ENCODE measurements at places on chromosomes 1 and 21.

DNA sequence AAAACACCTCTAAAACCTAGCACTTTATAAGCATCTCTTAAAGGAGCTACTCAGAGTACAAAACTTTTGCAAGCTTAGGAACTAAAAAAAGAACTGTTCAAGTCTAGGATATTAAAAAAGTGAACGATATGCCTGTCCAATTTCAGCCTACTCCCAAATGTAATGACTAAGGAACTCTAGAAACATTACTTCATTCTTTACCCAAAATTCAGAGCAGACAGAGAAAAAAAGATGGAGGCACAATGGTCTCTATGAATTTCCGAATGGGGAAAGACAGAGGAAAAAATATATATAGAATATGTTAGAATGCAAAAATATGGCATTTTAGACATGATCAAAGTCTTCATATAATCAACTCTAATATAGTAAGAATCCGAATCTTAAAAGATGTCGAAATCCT is 61.2 kb downstream of the TP53BP2 start:
- no peak for DNase-seq

GRCh38 chr1:115192200-115192767 is 103.0 kb upstream of the TSPAN2 start:
- no peak for DNase-seq

DNA sequence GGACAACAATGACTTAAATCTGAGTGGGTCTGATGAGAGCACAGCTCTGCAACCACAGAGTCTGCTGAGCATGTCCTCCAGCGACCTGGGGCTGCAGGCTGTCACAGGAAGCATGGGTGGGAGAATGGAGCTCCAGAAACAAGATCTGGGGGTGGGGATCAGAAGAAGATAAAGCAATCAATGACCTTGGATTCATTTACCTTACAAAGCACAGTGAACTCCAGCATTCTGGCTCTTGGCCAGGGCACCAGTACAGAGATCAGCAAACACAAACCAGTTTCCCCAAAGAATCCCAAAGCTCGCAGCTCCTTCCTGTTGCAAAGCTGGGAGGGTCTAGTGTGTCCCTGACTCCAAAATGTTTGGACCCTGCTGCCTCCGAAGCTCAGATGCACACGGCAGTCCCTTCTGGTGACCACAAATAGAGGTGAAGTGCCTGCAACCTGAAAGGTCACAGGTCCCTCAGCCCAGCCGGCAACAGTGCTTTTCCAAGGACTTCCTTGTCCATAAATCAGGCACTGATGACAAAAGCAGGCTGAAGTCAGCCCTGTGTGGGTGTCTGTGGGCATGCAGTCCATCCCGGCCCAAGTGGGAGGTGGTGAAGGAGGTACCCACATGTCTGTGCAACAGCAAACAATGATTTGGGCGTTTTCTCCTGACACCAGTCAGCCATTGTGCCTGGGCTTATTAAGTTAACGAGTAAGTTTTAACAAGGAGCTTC is 76.1 kb downstream of the SH3BGR start:
- no peak for DNase-seq

DNA sequence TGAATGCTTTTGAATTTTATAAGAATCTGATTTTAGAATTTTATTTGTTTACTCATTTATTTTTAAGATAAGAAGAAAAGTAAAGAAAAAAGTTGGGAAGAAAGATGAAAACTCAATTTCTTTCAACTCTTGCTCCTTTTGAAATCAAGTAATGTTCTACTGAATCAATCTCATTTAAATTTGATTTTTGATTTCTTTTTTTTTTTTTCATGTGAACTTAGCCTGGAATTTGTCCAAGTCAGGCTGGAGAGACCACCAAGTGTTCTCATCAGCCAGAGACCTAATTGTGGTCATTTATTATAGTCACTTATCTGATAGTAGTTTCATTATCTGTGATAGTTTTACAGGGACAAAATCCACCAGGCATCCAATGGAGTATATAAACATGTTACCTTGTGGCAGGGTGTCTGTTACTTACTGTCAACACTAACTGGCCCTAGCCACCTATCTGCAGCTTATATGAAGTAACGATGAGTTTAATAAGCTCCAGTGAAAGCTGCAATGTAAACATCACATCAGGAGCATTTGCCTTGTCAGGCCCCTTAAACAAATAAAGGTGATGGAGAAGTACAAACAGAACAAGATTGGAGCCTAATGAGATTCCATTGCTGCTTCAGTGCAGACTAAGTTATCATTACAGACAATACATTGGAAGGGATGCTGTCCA is 39.2 kb downstream of the HLX start:
- no peak for DNase-seq

- DNase-seq = no peak
These were observed 27.1 kb upstream of the CD34 start for GRCh38 chr1:207938016-207938415.

DNA sequence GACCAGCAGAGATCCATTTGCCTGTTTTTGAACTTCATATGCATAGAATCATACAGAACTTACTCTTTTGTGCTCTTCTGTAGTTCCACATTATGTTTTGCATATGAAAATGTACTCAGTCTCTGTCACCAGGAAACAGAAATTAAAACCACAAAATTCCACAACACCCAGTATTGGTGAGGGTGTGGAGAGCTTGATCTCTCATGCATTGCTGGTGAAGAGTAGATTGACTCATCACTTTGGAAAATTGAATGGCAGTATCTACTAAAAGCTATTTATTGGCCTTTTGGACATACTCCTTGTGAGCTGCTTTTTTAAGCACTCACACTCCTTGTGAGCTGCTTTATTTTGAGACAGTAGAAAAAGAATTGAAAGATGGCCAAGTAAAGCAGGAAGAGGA is 43.3 kb downstream of the VTCN1 start:
- no peak for DNase-seq

DNA sequence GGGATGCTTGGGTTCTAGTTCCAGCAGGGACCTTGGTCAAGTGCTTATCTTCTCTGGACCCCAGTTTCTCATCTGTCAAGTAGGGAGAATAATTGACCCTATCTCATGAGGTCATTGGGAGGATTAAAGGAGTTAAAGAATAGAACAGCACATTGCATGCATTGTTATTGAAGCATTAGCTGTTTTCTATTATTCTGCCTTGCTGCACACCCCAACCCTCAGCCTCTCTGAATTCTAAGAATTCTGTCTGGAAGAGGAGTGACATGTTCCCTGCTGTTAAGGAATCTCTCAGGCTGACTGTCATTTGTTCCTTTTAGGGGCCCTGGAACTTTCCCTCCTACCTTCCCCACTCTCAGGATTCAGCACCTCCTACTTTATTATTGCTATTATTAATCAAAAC is 73.9 kb downstream of the NENF start:
- no peak for DNase-seq

DNA sequence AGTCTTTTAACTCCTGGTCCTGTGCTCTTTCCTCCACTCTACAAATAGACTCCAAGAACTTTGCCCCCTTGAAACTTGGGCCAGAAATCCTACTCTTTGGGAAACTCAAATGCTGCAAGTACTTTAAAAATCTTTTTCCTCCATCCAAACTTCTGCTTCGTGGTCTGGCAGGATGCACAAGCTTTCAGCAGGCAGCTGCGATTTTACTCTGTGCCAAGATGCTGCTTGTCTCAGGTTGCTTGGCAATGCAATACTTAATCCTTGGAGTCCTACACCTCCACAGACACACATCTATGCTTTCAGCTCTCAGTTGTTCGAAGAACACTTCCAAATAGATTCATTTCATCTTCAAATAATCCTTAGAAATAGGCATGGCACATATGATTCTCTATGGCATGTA is 435.3 kb upstream of the USP24 start:
- no peak for DNase-seq

DNA sequence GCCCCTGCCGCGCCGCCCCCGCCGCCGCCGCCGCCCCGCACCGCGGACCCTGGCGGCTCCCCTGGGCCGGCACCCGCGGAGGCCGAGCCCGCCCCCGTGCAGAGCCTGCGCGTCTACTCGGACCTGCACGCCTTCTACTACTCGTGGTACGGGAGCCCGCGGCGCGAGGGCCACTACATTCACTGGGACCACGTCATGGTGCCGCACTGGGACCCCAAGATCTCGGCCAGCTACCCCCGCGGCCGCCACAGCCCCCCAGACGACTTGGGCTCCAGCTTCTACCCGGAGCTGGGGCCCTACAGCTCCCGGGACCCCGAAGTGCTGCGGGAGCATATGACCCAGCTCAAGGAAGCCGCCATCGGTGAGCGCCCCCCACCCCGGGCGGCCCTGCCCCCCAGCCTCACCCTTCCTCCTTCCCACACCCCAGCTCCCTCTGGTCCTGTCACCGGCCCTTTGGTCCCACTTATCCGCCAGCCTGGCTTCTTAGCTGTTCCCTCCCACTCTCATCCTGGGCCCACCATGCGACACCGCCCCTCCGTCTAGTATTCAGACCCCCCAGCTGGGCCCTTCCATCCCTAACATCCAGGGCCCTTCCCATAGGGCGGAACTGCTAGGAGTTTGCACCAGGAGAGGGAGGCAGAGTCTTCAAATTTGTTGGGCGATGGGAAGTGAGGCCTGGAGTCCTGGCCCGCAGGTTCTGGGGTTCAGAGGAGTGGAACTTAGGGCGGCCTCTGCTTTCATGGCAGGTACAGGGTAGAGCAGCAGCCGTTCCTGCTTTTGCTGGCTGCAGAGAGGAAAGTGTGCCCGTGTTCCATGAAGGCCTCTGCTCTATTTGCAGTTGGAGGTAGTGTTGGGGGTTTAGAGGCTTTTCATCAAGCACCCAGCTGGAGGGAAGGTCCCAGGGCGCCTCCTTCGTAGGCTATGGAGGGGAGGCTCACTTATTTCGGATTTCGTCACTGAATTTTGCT is 1.0 kb downstream of the MANEAL start:
- DNase-seq = no peak

DNA sequence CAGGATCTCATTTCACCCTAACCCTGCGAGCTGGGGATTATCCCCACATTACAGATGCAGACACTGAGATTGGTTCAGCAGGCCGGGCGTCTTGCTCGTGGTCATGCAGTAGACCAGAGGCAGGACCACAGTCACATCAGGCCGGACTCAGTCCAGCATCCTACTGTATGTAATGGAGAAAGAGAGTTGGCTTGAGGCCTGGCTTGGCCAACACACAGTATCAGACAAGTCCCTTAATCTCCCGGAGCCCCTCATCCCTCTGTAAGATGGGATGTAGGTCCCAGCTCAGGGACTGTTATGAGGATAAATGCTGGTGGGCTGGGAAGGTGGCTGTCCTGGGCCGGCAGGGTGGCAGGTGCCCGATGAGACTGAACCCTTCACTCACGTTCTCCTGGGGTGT is 66.1 kb upstream of the ACTL8 start:
- no peak for DNase-seq

DNA sequence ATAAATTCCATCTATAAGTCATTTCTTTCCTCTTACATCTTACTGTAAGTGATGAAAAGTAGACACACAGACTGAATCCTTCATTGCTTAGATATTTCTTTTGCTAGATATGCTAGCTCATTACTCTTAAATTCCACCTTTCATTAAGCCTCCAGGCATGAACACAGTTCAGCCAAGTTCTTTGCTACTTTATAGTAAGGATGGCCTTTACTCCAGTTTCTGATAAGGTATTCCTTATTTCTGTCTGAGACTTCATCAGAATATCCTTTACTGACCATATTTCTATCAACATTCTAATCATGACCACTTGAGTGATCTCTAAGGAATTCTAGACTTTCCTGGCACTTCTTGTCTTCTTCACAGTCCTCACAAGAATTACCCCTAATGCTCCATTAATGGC is 191.7 kb upstream of the KCTD3 start:
- no peak for DNase-seq

- no peak for DNase-seq
These were observed 32.9 kb downstream of the IVNS1ABP start for GRCh38 chr1:185284116-185284515.

GRCh38 chr21:28602546-28602945 is 390.1 kb downstream of the LTN1 start:
- DNase-seq = no peak

GRCh38 chr1:1354271-1355247 is 3.8 kb downstream of the MXRA8 start:
- no peak for DNase-seq

- no peak for DNase-seq
These were observed 40.0 kb upstream of the PTPRC start for GRCh38 chr1:198598796-198599321.

DNA sequence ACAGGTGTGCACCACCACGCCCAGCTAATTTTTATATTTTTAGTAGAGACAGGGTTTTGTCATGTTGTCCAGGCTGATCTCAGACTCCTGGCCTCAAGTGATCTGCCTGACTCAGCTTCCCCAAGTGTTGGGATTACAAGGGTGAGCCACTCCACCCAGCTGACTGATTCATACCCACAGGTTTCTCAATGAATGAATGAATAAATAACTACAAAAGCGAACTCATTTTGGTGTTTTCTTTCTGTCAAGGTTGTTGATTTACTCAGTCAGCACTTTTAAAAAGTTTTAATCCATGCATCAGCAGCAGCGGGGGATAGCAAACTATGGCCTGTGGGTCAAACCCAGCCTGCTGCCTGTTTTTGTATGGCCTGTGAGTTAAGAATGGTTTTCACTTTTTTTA is 217.5 kb downstream of the FAF1 start:
- no peak for DNase-seq
